ENCODE measurements at places on chromosomes 12 and 14. TPM values are rescaled to one million over a fixed set of nuclear protein-coding genes. Genes with fewer than 3 reads are reported as not detected.

DNA sequence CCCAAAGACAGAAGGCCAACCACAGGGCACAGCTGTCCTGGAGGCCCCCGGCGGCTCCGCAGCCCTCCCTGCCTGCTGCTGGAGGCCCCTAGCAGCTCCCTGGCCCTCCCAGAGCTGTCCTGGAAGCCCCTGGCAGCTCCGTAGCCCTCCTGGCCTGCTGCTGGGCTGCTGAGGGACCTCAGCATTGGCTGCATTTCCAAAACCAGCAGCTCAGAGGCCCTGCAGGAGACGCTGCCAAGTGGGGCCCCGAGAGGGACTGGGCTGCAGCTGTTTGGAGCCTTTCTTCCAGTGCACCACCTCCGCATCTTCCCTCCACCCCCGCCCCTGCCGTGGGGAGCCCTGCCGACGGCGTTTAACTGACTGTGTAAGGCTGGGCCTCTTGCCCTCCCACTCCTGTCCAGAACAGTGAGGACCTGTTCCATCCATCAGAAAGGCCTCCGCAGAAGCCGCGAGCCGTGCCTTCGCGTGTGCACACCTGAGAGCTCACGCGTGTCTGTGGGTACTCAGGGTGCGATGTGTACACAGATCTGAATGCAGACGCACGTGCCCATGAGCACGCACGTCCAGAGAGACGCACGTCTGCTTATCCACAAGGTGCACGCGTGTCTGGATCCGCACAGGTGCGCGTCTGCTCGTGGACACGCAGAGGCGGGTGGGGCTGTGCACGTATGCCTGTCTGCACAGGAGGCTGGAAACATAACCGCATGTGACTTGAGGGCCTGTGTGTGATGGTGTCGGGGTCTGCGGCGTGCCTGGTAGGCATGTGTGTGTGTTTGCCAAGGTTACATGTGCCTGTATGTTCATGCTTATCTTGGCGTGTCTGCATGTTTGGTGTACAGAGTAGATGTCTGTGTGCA is 57.0 kb upstream of the FBRSL1 start:
- DNase-seq = no peak

DNA sequence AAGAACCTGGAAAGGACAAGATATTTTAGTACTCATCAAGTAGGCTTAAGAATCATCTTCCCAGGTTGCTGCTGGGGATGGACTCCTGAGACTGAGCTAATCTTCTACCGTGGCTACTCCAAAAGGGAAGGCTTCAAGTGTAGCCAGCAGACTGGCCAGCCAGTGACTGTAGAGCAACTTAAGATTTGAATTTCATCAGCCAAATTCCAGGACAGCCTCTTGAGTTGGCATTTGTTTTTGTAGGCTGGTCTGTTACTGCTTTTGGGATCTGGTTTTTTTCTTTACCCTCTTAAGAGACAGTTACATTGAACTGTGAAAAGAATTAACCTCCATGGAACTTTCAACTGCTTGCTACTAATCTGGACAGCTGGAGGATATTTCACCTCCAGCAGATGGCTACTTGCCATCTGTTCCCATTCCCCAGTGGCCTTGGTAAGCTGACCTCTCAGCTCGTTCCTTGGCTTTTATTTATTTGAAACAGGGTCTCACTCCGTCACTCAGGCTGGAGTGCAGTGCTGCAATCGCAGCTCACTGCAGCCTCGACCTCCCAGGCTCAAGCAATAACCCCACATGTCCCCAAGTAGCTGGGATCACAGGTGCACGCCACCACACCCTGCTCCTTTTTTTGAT is 20.7 kb downstream of the VTI1B start:
- no peak for DNase-seq

GRCh38 chr14:69696204-69696527 is 70.8 kb upstream of the SRSF5 start:
- no peak for DNase-seq

DNA sequence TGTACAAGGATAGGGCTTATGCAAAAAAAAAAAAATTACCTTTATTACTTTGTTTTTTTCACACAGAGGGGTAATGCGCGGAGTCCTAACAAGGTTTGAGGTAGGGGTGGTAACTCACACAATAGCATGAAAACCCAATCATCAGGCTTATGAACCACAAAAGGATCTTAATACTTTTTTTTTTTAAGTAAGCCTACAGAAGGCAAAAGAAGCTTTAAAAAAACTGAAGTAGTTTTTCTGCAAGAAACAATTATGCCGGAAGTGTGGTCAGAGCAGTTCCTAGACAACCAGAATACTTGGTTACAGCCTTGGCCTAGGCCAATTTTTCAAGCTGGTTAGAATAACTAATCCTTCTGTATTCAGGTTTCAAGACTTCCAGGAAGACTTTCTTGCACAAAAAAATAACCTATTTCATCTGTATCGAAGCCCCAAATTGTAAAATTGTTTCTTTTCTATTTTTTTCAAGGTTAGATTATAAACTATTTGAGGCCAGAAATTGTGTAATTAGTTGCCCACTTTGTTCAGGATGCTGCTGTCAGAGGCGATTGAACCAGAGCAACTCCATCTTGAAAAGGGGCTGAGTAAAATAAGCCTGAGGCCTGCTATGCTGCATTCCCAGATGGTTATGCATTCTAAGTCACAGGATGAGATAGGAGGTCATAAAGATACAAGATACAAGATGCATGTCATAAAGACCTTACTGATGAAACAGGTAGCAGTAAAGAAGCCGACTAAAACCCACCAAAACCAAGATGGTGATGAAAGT is 1.8 kb upstream of the GNS start:
- no peak for DNase-seq

- no peak for DNase-seq
Observed at GRCh38 chr14:24347134-24347533, 7.3 kb upstream of the RIPK3 start.

DNA sequence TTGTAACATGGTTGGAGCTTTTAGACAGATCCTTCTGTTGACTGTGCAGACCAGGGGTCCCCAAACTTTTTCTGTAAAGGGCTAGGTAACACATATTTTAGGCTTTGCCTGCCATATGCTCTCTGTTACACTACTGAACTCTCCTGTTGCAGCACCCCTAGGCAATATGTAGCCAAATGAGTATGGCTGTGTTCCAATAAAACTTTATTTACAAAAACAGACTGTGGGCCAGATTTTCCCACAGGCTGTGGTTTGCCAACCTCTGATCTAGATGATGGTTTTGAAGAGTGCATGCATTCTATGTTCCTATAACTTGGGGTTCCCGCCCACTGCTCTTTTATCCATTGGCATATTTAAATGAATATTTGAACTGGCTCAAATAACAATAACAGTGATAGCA is 180.3 kb upstream of the VASH1 start:
- no peak for DNase-seq

DNA sequence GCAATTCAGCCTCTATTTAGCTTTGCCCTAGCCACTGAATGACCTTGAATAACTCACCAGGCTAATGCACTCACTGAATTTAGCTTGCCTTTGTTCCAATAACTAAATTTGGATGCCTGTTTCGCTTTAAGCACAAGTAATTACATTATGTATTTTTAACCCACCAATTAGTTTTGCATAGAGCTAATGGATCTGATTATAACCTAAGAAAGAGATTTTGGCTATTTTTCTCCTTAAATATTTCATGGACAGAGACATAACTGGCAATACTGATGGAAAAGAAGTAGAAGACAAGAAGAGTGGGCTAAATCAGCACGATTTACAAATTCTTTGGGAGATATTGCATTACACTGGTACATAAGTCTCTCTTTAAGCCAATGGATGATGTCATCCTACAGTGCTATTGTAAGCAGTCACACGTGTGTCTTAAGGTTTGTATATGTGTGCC is 85.7 kb downstream of the AKAP6 start:
- DNase-seq = no peak

DNA sequence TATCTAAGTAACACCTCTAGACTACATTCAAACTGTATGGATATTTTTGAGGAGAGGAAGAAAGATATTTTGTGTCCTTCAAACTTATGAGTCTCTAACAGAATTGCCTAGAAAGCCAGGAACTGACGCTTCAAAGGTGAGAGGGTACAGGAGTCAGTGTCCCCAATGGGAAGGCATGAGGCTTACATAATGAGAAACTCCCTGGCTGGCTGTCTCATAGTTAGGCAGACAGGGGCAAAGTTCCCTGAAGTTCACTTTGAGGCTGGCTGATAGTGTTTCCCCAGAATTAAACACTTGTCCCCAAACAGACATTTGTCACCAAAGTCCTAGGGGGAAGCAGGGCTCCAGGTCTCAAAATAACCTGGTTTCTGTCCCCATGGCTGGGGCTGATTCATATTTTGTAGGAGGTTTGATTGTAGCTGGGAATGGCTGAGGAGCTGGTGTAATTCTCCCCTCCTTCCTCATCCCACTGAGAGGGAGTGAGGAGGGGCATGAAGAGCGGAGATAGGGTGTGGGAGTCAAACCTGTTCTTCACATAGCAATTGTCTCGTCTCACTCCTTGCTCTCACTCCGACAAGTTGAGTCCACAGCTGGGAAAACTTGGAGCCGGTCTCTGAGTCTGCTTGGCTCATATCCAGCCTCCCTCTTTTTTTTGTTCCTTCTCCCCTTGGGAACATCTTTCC is 56.4 kb upstream of the CISTR start:
- no peak for DNase-seq

DNA sequence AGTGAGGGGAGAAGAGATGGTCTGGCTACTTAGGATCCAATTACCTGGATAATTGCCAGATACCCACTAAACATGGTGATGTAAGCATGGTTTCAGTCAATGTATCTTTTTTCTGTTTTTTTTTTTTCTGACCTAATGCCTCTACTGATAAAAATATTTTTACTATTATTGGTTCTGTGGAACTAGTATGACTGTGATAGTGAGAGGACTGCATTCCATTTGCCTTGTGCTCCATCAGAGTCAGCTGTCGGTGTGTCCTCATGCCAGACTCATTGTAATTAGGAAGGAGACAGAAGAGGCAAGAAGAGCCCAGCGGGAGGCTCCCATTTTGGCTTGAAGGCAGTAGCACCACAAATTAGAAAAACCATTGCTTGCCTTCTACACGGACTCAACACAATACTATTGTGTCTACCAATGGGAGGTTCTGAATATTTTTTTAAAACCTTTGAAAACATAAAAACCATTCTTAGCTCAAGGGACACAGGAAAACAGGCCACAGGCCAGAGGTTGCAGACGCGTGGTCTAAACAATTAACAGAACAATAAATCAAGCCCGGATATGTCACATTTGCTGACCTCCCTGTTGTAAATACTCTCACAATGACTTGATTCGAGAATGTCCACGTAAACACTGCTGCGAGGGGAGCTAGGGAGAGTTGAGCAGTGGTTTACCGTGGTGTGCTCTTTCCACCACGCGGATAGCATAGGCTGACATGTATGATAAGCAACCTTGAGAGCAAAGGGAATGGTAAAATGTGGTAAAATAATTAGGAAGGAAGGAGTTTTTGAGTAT is 13.5 kb upstream of the DCP1B start:
- no peak for DNase-seq

- DNase-seq = no peak
Observed at GRCh38 chr12:108753976-108754375, 22.7 kb upstream of the CORO1C start.

DNA sequence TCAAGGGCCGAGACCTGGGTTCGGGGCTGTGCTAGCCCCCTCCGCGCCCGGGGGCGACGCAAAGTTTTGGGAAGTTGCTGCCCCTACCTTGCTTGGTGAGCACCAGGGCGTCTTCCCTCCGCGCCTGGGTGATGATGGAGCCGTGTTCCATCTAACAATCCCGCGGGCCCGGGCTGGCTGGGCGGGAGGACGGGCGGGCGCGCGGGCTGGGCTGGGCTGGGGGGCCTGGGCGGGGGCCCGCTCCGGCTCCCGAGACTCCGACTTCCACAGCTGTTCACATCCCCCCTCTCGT is 298 bp downstream of the CTDSP2 start:
- DNase-seq = no peak

DNA sequence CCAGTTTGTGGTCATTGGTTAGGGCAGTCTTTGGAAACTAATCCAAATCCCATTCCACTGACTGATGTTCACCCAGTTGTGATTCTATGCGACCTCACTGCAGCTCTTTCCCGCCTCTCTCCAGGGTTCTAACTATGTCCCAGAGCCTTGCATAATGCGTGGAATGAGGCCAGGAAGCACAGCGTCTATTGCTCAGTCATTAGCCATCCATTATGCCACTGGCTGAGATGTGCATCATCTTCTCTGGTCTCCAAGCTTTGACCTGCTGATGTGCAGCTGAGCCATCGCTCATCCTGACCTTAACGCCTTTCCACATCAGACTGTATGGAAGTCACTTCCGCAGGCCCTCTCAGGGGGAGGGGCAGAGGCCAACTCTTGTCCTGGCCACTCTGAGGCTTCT is 115.4 kb upstream of the VRK1 start:
- DNase-seq = no peak

GRCh38 chr14:36505181-36505815 is 14.7 kb downstream of the NKX2-1 start:
- DNase-seq = peak; percentile 42

- DNase-seq = no peak
Observed at GRCh38 chr12:7868391-7868790, 4.3 kb downstream of the SLC2A14 start.

Gene SLC10A1
- total RNA-seq = not detected

Gene SCN8A
- 0.19 TPM for total RNA-seq

Gene SENP1
- total RNA-seq = 11.6 TPM

Gene CD9
- total RNA-seq = 230 TPM

Gene SMIM41
- total RNA-seq = 3.2 TPM

Gene CCDC177
- not detected for total RNA-seq

Gene ASIC1
- 0.24 TPM for total RNA-seq

Measured in right atrium auricular region (tissue), 2 donors.